ENCODE measurements at places on chromosomes 3 and 15.
A peak's percentile ranks its signal among the peaks of the same experiment; 100 is the strongest.

DNA sequence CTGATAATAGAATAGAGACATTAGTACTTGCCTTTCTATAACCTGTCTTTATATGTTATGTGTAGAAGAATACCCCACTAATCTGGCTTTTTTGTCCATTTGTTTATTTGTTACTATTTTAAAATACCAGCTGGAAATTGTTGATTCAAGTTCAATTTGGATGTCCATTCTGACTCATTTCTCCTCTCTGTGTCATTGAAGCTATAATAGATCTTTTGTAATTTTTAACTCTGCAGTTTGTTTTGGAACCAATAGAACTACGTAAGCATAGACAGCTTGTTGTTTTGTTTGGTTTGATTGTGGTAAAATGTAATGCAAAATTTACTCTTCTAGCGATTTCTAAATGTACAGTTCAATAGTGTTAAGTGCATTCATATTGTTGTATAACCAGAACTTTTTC, 390.4 kb downstream of the ZIC1 start:
- no peak for DNase-seq

DNA sequence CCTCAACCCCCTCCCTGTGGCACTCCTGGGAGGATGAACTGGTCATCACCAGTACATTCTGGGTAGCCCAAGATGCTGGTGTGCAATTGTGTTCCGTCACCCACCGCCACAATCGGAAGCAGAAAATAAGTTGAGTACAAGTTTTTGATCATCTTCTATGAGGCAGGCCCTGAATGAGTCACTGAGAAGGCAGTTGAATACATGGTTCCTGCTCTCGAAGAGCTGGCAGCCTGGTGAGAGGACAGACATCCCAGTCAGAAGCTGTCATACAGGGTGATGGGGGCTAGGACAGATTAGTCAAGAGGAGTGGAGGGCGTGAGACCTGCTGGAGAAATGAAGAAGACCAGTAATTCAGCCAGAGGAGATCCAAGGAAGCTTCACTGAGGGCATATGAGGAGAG, 6.2 kb downstream of the CEMIP start:
- DNase-seq = no peak

- DNase-seq = no peak
Measured at GRCh38 chr3:54954022-54954421, 26.2 kb upstream of the LRTM1 start.

GRCh38 chr3:115792206-115792955, 169.1 kb downstream of the GAP43 start:
- DNase-seq = no peak

GRCh38 chr3:170836491-170836890, 33.5 kb downstream of the RPL22L1 start:
- no peak for DNase-seq

GRCh38 chr3:136078421-136079364, 113.2 kb downstream of the PPP2R3A start:
- DNase-seq = peak; percentile 38

DNA sequence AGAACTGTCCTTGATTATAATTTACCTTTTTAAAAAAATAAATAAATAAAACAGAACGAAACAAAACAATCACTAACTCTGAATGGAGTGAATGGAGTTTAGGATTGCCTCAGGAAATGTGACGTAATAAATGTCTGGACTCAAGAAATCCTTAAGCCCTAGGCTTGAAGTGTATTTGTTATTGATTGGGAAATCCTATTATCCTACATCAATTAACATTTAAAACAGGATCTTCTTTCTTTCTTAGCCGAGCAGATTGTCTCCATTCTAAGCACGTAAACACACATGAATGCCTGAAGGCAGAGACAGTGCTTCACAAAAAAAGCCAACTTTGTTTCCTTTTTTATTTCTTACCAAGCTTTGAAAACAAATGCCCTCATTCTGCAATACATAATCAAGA, 33.4 kb downstream of the KAT2B start:
- DNase-seq = no peak

GRCh38 chr15:76223521-76223920, 87.7 kb downstream of the ETFA start:
- no peak for DNase-seq

DNA sequence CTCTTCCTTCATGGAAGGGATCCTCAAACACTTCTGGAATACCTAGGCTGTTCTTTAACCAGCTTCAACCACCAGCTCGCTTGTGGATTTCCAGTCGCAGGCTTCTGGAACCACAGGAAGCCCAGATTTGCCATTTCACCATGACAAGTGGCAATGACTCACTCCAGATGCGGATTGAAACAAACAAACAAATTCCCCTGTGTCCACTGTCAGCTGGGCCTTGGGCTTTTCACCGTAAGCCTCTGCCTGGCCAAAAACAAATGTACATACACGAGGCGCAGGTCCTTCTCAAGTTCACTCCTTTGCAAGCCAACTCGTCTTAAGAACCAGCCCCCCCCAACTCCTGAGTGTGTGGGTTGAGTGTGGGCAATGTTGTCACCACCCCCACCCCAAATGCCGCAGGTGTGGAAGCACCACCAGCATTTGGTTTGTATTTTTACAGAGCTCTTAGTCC, 8.8 kb downstream of the BCL6 start:
- DNase-seq = no peak

GRCh38 chr3:33428734-33429133, 11.5 kb downstream of the UBP1 start:
- DNase-seq = no peak

DNA sequence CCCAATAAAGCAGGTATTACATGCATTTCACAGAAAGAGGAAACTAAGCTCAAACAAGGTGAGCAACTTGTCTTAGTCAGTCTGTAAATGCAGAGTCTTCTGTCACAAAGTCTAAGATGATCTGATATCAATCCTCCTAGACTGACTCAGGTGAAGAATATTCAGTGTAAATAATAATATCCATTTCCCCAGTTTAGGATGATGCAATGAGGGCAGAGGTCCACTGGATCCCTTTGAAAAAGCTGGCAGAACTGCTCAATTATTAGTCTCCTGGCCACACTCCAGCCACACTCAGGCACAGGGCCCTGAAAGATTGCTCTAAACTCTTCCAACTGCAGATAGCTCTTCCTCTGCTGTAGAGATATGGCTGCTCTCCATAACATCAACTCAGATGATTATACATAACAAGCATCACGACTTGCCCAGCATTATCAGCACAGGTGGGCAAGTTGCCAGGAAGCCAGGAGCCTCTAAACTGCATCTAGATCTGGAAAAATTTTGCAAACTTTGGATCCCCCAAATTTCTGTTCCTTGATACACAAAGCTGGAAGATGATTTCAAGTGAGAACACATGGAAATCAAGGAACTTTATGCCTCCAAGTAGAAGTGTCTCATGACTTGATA, 129.8 kb upstream of the CPNE4 start:
- DNase-seq = no peak

- no peak for DNase-seq
Measured at GRCh38 chr3:34261001-34261385, 462.6 kb downstream of the PDCD6IP start.

DNA sequence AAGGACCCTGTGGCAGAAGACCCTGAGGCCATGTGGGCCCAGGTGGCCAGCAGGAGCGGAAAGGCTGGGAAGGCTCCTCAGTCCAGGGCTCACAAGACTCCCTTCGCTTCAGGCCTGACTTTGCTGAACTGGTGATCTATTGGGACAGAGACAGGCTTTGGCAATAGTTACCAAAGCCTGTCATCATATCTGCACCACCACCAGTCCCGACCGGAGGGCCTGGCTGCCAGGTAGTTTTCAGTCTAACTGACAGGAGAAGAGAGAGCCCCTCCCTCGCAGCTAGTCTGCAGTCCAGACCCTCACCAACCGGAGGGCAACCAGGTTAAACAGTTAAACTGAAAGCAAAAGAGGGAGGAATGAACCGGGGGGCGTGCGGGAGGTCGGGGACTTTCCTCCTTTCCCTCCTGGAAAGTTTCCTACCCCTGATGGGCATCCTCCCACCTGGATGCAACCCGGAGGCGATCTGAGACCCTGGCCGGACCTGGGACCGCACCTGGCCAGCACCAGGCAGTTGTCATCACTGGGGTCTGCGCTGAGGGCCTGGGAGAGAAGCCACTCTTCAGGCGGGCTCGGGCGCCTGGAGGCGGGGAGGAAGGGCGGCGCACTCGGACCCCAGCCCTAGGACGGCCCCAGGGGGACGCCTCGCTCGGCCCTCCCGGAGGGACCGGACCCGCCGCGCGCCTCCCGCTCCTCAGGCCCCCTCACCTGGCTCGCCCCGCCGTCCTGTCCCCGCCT, 435 bp downstream of the RAB27A start:
- no peak for DNase-seq

GRCh38 chr3:8336456-8336855, 165.2 kb upstream of the LMCD1 start:
- DNase-seq = no peak

GRCh38 chr3:56751056-56751707, 50.6 kb downstream of the ARHGEF3 start:
- DNase-seq = no peak

DNA sequence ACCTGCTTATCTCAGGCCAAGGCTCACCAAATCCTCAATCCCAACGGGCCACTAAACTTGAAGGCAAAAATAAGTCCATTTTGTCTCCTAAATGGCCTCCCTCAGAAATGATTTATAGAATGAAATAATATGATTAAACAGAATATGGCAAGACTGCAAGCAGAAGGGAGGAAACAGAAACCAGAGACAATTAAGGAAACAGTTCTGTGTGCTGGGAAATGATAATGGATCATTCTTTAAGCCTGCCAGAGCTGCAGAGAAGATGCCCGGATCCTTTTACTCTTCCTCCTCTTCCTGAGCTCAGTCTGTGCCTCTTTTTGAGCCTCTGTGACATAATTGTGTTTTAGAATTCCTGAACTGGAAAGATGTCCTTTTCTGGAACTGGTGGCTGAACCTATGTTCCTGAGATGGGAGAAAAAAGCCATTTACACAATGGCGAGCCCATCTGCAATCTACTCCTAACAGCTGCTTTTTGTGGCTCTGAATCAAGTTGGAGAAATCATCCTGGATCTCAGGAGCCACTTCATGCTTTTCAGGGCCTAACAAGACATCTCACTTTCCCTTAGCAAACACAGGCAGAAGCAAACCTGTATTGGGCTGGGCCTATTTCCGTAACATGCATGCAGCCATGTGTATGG, 2.8 kb upstream of the ABHD2 start:
- DNase-seq = no peak

DNA sequence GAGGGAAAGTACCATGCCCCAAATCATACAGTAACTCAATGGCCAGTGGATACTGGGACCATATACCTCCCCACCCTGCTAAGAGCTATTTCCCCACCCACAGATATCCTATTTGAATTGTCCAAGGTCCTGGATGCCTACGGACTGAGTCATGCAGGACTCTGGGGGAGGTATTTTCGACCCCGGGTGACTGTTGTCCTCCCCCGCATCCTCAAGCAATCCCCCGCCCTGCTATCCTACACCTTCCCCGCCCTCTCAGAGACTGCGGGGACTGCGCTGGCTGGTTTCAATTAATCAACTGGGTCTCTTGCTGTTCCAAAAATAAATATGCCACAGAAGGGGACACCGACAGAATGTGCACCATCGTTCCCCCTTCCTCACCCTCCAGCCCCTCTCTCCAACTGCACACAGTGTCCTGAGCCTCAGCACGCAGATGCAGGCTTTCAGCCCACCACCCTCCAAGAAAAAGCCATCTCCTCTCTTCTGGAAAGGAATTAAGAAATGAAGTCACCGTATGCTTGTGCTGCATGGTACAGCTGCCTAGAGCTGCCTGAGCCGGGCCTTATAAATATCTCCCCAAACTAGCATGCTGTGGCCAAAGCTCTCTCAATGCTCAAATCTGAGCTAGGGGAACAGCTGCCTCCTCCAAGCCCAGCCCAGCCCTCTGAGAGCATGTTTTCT, 8.1 kb downstream of the CAV3 start:
- peak; percentile 5 for DNase-seq

DNA sequence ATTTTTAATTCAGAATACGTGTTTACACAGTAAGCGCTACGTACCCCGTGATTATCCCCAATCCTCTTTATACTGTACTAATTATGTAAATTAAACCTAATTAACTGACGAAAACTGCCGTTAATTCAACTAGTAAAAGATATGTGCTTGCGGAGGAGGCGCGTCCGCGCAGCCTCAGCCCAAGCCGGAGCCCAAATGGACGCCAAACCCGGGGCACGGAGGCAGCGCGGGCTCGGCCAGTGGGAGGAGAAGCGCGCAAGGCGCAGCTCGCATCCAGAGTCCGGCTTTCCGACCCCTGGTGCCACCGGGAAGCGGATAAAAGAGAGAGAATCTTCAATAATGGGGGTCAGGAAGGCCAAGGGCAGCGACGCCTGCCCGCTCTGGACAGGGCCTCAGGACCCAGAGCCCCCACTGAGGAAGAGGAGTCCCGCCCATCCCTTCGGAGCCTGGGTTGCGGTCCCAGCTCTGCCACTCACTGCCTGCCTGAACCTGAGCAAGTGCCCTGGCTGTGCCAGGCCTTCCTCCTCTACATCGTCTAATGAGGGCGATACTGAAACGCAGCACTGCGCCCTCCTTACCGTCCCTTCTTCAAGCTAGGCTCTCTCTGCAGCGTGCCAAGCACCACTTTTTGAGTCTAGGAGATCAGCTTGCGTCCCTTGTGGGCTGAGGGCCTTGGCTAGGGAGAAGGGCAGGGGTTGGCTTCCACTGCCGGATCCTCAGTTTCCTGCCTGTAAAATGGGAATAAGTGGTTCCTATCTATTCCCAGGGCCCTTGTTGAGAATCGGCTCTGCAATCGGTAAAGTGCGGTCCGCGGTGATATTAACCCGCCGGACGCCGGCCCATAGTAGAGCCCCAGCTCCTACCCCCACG, 5.0 kb upstream of the SKOR1 start:
- no peak for DNase-seq

- no peak for DNase-seq
Measured at GRCh38 chr3:30231277-30232141, 374.9 kb upstream of the TGFBR2 start.

GRCh38 chr15:66779331-66780009, 77.4 kb downstream of the SMAD6 start:
- DNase-seq = no peak

DNA sequence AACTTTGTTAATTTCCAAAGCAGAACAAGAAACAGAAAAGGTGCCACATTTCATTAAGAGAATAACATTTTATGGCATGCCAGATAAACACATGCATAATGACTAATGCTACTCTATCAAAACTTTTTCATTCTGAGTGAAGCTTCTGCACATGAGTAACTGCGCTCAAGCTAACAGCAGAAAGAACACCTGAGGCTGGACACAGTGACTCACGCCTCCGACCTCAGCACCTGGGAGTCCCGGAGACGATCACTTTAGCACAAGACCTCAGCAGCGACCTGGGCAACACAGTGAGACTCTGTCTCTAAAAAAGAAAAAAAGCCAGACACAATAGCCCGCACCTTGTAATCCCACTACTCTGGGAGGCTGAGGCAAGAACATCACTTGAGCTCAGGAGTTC, 70.6 kb downstream of the ACAP2 start:
- no peak for DNase-seq

GRCh38 chr3:52097851-52098507, 41.6 kb upstream of the DUSP7 start:
- no peak for DNase-seq

DNA sequence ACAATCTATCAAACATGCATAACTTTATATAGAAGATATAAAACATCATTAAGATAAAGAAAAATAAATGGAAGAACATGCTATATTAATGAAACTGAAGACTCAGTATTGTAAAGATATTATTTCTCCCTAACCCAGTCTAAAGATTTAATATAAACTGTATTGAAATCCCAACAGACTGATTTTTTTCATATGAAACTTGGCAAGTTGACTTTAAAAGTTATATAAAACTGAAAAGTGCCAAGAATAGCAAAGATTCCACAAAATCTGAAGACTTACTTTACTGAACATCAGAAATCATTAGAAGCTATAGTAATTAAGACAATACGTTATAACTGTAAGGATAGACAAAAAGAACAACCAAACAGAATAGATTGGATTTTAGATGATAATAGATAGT, 531.3 kb upstream of the MCTP2 start:
- DNase-seq = no peak
